ENCODE measurements at places on chromosomes 7 and 10.

DNA sequence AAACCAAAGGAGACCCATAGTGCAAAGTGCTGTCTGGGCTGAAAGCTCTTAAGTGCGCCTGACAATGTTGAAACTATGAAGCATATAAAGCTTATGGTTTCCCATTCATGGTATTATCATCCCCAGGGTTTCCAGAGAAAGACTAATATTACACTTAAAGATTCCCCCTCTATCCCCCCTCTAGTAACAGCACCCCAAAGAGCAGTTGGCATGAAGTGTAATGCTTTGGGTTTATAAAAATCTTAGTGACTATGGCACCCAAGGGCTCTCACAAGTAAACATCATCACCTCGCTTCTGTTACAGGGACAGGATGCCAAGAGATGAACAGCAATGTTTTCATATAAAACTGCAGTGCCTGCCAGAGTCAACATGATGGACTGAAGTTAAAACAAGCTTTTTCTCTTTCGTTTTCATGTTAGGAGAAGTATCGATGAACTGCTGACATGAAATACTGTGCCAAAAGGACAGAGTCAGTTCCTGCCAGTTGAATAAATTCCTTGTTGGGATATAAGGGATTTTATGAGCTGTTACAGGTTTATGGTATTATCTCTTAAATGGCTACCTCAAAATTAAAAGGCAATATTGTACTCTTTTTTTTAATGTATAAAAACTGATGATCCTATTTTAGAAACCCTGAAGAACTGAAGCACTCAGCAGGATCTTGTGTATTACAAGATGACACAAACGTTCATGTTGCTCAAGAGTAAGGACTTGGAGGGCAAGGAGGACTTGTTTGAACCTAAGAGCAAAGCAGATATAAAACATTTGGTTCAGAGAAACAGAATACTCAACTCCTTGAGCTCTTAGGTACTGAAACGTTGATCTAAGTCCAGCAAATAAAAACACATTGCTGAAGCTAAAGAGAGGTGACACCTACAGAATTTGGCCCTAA is 203.7 kb upstream of the IMMP2L start:
- no peak for DNase-seq

DNA sequence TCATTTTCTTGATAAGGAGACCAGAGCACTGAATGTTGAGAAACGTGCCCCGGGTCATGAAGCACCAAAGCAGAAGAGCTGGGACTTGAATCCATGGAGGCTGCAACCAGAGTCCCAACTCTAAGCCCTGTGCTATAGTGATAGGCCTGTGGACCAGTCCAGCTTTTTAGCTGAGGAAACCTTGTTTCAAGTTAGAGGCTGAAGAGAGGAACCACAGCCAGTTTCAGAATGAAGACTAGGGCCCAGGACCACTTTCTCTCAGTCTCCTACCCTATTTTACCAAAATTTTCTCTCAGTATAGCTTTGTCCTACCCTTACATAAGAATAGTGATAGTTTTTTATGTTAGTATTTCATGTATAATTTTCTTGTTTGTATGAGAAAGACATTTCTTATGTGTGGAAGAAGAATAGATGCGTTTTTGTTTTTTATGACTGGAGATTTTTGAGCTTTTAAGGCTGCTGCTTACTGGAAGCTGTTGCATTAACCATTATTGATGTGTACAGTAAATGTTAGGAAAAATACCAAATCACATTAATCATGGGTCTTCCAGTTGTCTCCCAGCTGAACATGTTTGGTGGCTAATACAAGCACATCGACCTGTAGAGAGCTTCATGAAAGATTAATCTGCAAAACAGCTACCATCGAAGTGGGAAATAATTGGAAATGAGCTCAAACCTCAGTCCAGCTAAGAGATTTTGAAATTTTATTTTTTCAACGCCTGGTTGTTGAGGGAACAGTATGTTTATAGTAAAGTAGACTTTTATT is 45.0 kb upstream of the CSTF2T start:
- DNase-seq: no peak

DNA sequence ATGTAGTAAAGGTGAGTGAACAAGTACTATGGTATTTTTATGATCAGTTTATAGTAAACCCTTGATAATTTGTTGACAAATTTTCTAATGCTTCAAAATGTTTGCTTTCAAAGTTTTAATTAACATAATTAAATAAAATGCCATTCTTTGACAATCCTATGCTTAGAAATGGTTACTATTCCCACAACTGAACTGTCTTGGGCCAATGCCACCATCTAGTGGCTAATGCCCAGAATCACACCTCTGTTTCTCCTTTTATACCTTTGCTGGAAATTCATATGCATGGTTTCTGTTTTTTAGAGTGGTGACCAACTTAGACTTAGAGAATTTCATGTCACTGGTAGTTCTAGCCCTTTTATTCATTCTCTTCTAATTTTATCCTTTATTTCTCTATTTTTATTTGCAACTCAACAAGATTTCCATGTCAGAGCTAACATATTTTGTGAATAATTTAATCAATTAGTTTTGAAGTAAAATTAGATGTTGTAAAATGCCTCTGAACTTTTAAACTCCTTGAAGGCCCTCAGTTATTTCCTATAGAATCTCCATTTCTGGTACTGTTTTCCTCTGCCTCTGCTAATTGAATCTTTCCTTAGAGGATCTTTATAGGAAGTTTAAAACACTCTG is 31.1 kb downstream of the PCGF5 start:
- DNase-seq: peak; percentile 11

GRCh38 chr10:102735065-102735562 is 8.6 kb upstream of the WBP1L start:
- no peak for DNase-seq

- no peak for DNase-seq
Measured at GRCh38 chr7:10015687-10016086, 958.0 kb upstream of the PHF14 start.

DNA sequence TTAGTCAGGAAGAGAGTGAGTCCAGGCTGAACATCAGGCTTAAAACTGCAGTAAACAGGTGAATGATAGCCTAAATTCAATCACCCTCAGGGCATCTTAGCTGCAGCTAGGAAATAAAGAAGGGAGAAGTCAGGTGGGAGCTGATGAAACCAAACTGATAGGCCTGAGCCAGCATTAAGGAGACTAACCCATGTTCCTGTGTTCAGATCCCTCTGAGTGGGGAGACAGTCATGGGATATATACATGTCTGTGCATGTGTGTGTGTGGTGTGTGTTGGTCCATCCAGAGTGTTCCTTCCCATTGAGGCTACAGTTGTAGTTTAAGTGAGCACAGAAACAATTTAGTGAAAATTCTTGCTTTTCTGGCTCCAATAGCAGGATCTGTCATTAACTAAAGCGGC is 480.9 kb downstream of the PHTF2 start:
- DNase-seq: no peak

DNA sequence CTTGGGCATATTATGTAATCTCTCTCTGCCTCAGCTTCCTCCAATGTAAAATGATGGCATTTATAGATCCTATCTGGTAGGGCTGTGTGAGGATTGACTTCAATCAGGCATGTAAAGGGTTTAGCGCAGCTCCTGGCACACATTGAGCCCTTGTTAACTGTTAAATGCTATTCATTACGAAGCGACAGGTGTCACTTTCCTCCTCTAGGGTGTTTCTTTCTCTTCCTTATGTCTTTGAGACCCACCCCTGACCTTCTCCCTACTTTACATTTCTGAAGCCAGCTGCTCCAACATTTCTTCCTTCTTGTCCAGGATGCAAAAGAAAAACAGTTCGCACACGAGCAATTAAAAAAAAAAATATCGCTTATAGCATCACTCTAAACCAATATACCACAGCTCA is 5.7 kb upstream of the R3HCC1L start:
- no peak for DNase-seq

DNA sequence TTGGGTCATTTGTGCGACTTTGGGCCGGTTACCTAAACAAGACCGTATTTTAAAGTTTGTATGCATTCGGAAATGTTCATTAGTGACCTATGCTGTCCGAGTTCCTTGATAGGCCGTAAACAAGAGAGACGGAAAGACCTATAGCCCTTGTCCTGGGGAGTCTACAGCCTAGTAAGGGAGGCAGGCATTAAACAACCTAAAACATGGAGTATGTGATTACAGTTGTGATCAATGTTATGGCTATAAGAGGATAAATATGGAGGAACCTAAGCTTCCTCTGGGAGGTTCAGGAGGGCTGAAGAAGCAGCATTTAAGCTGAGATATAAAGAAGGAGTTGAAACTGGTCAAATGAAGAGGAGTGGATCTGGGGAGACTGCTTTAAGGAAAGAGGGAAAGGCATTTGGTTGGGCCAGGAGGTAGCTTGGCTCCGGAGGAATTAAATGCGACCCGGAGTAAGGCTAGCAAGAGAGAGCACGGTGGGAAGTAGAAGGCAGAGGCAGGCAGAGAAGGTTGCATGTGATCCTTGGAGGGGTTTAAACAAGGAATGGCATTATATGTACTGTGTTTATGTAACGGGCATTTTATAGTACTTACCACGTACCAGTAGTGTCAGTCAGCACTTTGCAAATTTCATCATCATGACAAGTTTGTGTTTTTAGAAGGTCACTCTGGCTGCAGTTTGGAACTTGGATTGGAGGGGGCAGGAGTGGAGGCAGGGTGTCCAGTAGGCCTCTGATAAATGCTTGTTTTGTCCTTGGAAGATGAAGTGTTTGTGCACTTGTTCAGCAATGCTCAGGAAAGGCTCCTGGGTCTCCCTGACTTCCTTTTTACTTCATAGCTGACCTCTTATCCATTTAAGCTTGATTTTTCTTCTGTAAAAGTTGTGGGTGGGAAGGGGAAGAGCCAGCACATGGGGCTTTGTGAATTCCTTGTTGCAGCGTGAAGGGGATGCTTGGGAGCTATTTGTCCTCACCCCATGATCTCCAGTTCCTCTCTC is 1.0 kb upstream of the AVPI1 start:
- DNase-seq: no peak

DNA sequence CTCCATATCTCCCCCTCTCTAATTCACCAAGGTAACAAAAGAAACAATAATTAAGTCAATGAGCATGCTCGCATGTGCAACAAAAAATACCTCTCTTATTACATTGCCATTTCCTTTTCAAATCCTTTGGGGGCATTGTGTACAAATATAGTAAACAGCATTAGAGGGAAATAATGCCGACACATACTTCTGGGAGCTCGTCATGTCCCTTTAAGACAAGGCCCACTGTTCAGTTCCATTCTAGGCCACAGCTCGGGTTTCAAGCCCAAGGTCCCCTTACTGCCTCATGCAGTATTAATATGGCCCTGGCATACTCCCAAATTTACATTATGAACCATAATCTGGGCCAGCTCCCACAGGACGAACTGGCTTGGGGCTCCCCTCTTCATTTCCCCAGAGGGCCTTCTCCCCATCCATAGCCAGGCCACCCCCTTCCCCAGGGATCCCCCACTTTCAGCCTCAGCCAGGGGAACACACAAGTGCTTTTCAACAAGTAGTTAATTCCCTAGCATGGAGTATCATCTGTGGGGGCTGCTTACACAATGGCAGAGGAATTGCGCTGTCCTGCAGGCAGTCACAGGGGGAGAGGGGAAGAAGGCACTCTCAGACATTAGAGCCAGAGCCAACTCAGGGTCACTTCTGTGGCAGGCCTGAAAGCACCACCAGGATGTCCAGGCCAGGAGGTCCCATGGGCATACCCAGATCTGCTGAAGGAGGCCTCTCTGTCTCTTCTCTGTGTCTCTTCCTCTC is 110.6 kb downstream of the KCNMA1 start:
- peak; percentile 17 for DNase-seq

DNA sequence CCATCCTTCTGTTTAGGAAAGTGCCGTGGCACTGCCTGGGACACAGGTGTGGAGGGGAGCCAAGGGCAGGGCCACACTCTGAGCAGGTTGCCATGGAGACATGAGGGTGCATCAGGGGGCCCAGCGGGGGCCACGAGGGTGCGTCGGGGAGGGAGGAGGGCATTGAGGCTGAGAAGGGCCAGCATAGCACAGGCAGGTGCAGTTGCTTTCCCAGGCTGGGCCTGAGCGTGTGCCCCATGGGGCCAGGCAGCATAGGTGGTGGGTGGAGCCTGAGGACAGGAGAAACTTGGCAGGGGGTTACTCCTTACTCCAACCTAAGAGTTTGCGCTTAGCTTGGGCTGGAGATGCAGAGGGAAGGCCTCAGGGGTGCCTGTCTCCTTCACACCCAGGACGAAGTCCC is 15.2 kb downstream of the YKT6 start:
- DNase-seq: peak; percentile 76

GRCh38 chr7:102061981-102062390 is 224.7 kb upstream of the SH2B2 start:
- no peak for DNase-seq

DNA sequence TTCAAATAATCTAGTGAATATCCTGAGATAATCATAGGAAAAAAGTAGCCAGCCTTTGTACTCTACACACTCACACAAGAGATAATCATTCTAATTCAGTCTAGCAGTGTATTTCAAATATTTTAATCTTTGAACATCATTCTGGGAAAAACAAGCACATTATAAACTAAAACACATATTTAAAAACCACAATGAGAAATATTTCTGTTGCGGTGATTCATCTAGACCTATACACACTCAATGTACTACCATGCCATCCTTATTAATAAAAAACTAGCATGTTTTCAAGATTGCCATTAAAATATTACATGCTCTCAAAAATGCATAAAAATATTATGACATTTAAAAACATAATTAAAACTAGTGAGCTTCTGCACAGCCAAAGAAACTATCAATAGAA is 11.8 kb downstream of the COG5 start:
- DNase-seq: no peak

- DNase-seq: no peak
Measured at GRCh38 chr7:46153951-46154787, 233.1 kb upstream of the IGFBP3 start.

- DNase-seq: no peak
Measured at GRCh38 chr7:141715018-141715417, 6.9 kb downstream of the WEE2 start.

GRCh38 chr7:99383791-99384370 is 9.4 kb downstream of the ARPC1B start:
- no peak for DNase-seq

- no peak for DNase-seq
Measured at GRCh38 chr10:102291221-102291905, 46.0 kb downstream of the GBF1 start.

- DNase-seq: peak; percentile 10
Measured at GRCh38 chr10:95601116-95601719, 40.0 kb upstream of the SORBS1 start.

GRCh38 chr10:112746329-112746728 is 203.7 kb upstream of the TCF7L2 start:
- peak; percentile 12 for DNase-seq

- no peak for DNase-seq
Measured at GRCh38 chr10:18164748-18165361, 24.6 kb downstream of the CACNB2 start.

GRCh38 chr10:7492660-7493046 is 81.8 kb upstream of the SFMBT2 start:
- no peak for DNase-seq

DNA sequence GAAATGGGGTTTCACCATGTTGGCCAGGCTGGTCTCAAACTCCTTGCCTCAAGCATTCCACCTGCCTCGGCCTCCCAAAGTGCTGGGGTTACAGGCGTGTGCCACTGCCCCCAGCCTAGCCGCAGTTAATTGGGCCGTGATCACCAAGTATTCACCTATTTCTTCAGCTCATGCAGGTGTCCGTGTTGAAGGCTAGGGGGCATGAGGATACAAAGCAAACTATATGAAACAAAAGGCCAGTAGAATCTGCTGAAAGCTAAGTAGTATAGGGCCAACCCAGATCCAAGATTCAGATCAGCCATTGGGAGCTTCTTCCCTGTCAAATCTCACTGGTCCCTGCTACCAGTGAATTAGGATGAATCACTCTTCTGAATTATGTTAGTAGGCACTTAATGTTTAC is 73.4 kb downstream of the LRRC4 start:
- no peak for DNase-seq
